Amniotic stem cell (primary cell): ENCODE measurements at places on chromosomes 2 and 18.
A peak's percentile ranks its signal among the peaks of the same experiment; 100 is the strongest.

DNA sequence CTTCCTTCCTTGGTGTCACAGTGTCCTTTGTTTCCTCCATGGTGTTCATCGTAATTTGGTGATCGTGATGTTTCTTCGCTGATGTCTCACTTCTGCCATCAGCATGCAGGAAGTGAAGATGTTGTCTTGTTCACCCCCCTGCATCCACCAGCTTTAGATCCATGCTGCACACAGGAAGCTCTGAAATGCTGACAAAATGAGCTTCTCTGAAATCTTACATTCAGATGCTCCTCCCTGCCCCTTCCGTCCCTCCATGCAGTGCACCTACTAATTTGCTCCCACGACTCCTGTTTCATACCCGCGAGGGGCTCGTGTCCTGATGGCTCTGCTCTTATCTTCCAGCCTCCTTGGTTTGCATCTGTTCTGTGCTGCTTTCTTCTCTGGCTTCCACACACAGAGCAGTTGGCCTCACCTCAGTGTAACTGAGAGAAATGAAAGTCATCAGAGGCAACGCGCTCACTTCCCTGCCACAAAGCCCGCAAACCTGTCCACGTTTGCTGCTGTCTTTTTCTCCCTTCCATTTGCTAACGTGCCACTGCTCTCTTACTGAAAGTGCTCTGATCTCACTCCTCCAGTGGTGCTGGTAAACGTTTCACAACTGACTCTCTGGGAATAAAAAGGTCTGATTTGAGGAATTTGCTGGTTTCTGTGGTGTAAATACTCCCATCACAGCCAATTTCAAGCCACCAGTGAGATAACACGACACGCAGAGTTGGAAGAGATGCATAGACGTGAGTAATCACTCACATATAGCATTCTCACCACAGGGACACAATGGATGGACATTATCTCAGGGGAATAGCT, 41.0 kb upstream of the MGAT4A start:
- DNase-seq: no peak

DNA sequence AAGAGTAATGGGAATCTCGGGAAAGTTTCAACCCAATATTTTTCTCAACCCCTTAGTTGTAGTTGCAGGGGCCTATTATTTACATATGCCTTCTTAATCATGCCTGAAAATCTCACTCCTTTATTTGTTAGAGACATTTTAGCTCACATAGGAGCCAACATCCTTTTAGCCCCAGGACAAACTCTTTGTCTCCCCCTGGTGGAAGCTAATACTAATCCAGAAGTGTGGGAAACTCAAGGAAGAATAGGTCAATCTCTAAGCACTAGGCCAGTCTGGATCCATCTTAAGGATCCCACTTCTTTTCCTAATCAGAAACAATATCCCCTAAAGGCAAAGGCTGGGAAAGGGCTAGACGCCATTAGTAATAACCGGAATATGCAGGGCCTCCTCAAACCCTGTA, 550.9 kb upstream of the PKDCC start:
- DNase-seq: no peak

GRCh38 chr2:67259556-67260342, 137.4 kb upstream of the ETAA1 start:
- DNase-seq: peak; percentile 19

DNA sequence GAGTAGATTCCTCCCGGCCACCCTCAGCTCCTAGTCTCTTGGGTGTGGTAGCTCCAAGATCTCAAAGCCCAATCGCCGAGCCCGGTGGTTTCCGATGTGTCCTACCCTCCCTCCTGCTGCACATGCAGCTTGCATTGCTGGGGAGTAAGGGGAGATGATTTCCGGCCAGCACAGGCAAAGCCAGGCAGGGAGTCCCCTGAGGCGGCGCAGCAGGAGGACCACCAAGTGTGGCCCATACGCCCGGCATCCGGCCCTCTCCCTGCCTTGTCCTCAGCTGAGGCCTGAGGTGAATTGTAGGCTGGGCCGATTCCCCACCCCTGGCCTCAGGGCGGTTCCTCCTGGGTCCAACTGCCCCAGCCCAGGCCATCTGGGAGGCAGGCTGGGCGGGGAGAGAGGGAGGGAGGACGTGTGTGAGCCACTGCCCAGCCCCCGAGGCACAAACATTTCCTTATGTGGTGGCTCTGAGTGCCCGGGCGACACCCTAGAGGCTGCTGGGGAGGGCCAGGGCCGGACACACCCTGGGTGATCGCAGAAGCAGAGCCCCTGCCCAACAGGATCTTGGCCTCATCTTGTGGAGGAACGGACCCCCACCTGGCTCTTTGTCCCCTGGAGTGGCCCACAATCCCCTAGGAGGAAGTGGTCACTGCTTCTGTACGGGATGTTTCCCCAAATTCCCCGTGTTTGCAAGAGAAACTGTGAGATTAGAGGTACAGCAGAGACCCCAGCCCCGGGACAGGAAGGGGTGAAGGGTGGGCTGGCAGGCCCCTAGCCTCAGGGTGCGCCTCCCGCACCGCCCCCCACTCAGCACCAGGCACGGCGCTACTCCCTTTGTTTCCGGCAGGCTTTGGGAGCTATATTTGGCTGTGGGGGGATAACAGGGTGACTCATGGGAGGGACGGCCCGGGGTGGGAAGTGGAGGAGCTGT, 41.9 kb upstream of the PTMA start:
- DNase-seq: peak; percentile 71

DNA sequence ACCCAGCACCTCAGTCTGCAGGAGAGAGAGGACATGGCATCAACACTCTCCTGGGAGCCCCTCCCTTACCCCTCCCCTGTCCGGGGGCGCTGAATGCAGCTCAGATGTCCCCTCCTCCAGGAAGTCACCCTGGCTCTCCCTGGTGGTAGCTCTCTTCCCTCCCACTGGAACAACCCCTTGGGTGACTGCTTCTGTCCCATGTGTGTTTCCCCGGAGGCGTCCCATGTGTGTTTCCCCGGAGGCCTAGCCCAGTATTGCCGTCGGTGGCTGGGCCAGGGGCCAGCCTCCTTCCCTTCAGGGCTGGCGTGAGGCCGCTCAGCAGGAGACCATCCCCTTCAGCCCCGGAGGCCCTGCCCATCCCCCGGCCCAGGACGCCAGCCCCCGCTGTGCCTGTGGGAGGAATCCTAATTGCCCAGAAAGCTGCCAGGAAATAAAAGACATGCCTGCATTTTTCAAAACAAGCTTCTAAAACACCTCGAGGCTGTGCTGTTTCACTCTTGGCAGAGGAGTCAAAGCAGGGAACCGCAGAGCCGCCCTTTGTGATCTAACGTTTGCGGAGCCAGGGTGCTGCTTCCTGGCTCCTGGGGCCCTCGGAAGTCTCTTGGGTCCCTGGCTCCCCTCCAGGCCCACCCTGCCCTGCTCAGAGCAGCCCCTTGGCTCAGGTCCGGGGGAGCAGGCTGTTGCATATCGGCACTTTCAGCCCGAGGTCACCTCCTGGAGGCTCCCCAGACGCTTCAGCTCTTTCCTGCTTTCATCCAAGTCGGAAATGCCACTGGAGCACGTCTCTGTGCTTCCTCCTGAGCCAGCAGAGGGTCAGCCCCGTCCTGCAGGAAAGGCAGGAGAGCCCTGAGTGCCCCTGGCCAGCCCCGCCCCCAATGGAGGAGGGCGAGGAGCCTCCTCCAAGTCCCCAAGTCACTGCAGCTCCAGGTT, 11.4 kb downstream of the SNED1 start:
- DNase-seq: peak; percentile 77

DNA sequence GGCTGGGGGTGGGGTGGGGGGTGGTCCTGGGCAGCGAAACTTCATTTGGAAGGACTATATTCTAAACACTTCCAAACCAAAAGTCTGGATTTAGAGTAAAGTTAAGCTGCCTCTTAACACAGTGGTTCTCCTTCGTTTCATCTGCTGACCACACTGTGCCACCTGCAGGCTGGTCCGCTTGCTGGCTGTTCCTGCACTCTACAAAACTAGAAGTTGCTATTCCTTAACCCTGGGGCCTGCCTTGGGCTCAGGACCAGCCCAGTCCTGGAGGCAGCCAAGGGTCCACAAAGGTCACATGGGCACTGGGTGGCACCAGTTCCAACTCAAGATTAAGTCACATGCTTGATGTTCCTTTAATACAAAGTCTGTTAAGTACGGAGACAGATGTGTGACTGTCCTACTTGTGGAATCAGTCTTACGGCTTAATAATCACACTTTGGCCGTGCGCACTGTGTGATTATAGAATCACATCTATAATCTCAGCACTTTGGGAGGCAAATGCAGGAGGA, 195.4 kb downstream of the FAM210A start:
- peak; percentile 16 for DNase-seq

GRCh38 chr2:28558158-28558820, 62.4 kb downstream of the PLB1 start:
- DNase-seq: no peak

DNA sequence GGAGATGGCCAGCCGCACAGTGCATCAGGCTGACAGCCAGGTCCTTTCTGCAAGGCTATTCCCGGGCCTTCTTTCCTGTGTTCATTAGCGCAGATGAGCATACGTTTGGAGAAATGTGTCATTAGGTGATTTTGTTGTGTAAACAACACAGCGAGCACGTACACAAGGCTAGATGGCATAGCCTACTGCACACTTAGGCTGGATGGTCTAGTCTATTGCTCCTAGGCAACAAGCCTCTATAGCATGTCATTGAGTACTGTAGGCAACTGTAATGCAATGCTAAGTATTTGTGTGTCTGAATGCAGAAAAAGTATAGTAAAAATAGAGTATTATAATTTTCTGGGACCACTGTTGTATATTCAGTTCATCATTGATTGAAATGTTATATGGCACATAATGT, 50.9 kb upstream of the PHLPP1 start:
- DNase-seq: no peak

- DNase-seq: no peak
These were observed 88.3 kb upstream of the HS6ST1 start for GRCh38 chr2:128406736-128407554.

DNA sequence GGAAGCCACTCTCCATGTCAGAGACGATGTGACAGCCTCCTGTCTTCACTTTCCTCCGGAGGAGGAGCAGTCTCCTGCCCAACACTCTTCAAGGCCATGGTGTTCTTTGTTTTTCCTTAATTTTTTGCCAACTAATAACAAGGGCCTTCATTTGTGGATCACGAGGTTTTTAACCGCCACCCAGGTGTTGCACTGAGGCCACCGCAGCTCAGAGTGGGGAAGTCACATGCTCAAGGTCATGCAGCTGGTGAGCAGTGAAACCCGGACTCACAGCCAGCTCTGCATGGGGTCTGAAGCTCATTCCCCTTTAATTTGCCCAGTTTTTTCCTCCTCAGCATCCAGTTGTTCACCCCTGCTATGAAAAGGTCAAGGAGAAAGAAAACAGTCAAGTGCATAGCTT, 19.6 kb downstream of the ENOSF1 start:
- DNase-seq: no peak

DNA sequence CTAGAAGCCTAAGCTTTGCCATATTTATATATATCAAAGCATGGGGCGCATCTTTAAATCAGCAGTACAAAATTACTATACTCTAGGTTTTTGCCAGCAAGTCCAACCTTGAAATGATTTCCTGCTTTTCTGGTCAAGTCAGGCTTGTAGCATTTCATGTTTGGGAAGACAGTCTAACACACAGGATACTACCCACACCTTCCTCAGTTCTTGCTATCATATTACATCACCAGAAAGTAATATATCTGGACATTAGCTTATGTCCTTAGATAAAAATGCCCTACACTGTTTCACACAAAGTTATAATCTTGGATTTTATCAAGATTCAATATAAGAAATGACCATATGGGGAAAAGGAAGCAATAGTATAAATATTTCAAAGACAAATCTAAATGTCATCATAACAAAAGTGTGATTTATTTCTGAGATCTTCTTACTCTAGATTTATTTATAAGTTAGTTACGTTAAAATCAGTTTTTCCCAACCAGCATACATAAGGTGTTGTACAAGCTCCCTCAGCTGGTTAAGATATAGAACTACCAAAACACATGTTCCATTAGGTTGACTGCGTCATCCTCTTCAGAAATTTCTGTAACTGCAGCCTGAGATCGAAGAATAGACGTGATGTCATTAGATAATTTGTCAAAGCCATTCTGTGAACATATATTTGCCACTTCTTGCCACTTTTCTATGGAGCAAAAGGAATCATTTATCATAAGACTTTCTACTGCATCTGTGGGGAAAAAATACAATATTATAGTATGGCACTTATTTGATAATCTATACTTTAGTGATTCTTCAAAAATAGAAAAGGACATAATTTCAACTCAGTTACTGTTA, 56.6 kb downstream of the CLHC1 start:
- peak; percentile 32 for DNase-seq

DNA sequence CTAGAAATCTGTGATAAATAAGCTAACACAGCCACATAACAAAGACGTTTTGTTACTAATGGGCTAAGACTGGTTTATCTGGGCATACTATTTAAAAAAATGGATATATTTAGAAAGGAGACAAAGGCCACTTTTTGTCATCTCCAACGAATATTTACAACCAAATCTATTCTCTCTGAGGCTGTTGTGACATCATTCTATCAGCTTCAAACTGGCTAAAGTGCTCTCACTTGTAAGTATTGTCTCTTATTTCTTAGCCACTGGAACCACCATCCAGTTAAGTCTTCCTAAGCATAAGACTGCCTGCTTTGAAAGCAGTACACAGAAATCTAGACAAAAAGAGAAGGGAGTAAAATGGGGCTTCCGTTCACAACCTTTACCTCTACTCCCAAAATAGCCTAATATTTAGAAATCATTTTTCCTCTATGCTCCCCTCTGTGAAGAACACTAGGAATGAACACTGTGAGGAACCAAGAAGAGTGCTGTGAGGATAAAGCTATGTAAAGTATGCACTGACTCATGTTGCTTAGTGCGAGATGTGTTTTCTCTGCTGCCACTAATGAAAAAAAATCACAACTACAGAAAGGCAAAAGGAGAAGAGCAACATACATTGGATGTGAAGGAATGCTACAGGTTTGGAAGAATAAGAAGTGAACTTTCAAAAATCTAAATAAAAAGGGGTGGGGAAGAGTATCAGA, 264.1 kb downstream of the EXOC6B start:
- peak; percentile 29 for DNase-seq

GRCh38 chr2:235582081-235582686, 88.3 kb downstream of the AGAP1 start:
- DNase-seq: no peak

- no peak for DNase-seq
These were observed 93.3 kb upstream of the EML6 start for GRCh38 chr2:54629914-54630857.

GRCh38 chr2:62627667-62628066, 77.8 kb upstream of the EHBP1 start:
- DNase-seq: no peak

DNA sequence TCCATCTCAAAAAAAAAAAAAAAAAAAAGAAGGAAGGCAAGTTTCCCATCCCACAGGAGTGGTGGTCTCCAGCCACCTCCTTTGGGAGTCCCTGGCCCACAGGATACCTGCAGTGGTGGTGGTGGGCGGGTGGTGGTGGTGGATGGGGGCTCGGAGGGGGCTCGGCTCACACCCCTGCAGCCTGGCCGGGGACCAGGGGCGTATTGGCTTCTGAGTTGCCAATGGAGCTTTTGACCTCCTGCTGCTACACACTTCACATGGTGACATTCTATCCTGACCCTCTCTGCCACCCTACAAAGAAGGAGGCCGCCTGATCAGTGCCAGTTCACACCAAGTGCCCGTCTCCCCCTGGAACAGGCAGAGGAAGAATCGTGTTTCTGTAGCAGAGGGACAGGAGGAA, 119.6 kb downstream of the NFATC1 start:
- DNase-seq: no peak
